ENCODE measurements at places on chromosomes 5 and 9. TPM values are rescaled to one million over a fixed set of nuclear protein-coding genes. Genes with fewer than 3 reads are reported as not detected.

DNA sequence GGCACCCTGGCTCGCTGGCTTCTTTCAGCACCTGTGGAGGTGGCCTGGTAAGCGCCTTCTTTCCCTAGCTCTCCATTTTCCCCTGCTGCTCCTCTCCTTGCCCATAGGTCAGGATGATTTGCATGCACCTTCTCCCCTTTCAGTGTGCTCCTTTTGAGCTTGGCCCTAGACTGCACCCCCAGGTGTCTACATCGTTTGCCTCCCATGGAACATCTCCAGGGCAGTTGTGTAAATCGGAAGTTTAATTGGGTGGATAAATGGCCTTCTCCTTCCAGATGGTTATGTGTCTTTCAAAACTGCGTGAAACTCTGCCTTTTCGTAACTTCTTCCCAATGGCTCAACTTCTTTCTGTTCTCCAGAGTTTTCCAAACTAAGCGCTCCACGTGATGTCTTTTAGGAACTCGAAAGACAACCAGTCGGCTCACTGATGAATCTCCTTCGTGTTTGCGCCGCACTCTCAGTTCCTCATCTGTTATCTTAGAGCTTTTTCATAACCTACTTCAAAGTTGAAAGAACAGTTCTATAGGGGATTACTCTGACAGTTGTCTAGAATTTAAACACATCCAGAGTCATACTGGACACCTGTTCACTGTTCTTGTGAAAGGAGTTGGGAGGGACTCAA is 1.7 kb downstream of the ADAMTS19 start:
- DNase-seq, result no peak

DNA sequence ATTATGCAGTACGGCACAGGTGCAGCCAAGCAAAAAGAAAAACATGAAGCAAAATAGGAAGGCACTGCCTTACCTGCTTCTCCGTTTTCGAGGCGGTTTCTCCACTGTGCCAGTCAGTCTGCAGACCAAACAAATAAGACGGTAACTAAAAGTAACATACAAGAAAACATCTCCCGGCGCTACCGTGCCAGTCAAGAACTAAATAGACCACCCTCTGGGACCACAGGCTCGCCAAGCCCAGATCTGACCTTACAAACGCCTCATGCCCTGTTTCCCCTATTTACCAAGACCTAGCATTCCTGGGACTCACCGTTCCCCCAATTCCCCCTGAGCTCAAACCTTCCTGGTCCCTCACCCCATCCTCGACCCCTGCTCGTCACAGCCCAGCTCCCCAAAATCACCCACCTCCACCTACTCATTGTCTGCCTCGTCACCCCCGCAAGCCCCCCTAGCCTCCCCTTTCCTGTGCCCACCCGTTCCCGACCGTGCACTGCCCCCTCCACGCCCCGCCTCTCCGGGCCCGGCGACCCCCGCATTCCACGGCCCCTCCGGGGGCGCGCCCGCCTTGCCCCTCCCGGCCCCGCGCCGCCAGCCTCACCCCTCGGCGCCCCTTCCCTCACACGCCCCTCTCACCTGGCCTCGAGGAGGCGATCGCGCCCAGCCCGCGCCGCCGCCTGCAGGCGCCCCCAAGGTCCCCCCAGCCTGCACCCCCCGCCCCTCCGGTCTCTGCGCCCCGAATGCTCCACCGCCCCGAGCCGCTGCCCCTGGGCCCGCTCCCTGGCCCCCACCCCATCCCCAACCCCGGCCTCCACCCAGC is 560 bp downstream of the SCAI start:
- DNase-seq, result peak; percentile 23

The IL3 gene
- total RNA-seq, result not detected

GRCh38 chr9:14962193-14962882 is 52.1 kb upstream of the FREM1 start:
- DNase-seq, result no peak

The DOCK2 gene
- total RNA-seq, result 197 TPM

The GCNT4 gene
- total RNA-seq, result 7.1 TPM
